ENCODE measurements at places on chromosomes 5 and 9.

GRCh38 chr5:125603321-125603720, 819.9 kb upstream of the GRAMD2B start:
- DNase-seq, result no peak

- DNase-seq, result no peak
Observed at GRCh38 chr5:113152380-113152740, 175.8 kb downstream of the DCP2 start.

- no peak for DNase-seq
Observed at GRCh38 chr9:92247296-92247695, 46.2 kb downstream of the IARS1 start.

GRCh38 chr5:32231929-32232328, 57.8 kb upstream of the GOLPH3 start:
- DNase-seq, result no peak

DNA sequence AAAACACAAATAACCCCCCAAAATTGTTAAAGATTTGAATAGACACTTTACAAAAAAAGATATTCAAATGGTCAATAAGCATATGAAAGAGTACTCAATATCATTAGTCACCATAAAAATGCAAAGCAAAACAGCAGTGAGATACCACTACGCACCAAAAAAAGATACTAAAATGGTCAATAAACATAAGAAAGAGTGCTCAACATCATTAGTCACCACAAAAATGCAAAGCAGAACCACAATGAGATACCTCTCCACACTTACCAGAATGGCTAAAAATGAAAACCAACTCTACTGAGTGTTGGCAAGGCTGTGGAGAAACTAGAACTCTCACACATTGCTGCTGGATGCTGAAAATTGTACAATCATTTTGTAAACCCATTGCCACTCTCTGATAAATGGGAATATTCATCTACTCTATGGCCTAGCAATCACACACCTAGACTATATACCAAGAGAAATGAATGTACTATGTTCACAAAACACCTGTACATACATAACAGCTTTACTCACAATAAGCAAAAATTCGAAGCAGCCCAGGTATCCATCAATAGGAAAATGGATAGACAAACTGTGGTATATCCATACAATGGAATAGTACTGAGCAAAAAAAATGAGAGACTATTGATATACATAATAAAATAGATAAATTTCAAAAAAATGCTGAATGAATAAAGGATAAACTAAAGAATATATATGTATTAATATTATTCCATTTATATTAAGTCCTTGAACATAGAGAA, 205.0 kb upstream of the DAPK1 start:
- DNase-seq, result no peak

DNA sequence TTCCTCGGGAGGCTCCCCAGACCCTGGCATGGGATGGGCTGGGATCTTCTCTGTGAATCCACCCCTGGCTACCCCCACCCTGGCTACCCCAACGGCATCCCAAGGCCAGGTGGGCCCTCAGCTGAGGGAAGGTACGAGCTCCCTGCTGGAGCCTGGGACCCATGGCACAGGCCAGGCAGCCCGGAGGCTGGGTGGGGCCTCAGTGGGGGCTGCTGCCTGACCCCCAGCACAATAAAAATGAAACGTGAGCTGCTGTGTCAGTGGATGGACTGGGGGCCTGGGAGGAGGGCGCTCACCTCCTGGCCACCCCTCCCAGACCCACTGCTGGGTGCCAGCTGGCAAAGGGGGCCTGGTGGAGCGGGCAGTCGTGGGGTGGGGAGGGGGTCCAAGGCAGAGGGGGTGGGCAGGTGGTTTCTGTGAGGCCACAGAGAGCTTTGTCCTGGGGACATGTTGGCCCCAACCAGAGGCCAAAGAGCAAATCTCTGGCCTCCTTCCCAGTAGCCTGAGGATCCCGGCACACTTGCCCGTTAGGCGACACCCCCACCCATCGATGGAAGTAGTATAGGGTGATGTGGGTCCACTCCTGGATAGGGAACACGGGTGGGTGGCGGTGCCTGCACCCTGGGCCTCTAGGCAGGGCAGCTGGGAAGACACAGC, 9.8 kb downstream of the EGFL7 start:
- no peak for DNase-seq

- DNase-seq, result no peak
Observed at GRCh38 chr5:108727236-108727650, 20.5 kb upstream of the FER start.

DNA sequence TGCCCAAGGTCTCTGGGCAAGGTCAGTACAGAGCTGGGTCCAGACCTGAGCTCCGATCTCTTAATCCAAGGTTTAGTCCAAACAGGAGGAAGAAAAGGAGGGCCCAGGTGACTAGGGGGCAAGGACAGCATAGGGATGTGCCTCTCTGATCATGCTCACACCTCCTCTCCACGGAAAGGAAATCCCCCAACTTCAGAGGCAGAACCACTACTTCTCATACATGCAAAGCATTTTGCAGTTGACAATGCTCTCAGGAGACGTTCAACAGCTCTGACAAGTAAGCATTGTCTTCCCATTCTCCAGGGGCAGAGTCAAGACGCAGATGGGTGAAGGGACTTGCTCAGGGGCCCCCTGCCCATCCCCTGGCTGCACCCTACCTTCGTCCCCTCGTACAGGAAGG, 8.7 kb upstream of the CORO2A start:
- no peak for DNase-seq

DNA sequence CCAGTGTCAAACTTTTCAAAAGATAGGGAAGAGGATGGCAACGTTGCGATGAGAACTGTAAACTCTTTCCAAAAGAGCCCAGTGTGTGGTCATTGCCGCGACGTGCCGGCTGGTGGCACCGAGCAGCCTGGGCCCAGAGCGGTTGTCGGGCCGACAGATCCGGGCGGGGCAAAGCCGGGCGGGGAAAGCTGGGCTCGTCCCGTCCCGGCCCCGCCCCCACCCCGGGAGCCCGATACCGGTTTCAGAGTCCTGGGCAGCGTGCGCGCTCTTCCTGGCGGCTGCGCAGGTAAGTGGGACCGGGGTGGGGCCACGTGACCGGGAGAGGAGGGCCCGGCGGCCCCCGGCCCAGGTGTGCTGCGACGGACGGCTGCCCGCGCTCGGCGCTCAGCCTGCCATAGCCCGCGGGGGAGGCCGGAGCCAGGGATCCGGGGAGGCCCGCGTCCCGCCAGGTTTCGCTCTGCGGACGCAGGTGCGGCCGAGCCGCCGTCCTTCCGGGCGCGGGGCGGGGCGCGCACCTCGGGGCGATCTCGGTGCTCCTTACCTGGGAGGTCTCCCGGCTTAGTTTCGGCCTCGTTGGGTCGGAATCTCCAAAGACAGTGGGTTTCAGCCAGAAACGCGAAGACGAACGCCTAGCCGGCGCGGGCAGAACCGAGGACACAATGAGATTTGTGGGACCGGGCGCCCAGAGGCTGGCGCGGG, at the start of gene MARVELD2:
Gene MARVELD2, plus strand, starts transcription at position 232 of the 699 bp plus-strand sequence. CDS start 4,270 bp downstream, outside the sequence.
- DNase-seq, result peak; percentile 7

GRCh38 chr5:59174248-59174844, 591.5 kb downstream of the RAB3C start:
- no peak for DNase-seq

All from stimulated activated CD8-positive, alpha-beta memory T cell treated with anti-CD3 and anti-CD28 coated beads, Interleukin-15, amount 100 ng/mL, for 4 hours (primary cell).